ENCODE measurements at places on chromosomes 16 and 17.

DNA sequence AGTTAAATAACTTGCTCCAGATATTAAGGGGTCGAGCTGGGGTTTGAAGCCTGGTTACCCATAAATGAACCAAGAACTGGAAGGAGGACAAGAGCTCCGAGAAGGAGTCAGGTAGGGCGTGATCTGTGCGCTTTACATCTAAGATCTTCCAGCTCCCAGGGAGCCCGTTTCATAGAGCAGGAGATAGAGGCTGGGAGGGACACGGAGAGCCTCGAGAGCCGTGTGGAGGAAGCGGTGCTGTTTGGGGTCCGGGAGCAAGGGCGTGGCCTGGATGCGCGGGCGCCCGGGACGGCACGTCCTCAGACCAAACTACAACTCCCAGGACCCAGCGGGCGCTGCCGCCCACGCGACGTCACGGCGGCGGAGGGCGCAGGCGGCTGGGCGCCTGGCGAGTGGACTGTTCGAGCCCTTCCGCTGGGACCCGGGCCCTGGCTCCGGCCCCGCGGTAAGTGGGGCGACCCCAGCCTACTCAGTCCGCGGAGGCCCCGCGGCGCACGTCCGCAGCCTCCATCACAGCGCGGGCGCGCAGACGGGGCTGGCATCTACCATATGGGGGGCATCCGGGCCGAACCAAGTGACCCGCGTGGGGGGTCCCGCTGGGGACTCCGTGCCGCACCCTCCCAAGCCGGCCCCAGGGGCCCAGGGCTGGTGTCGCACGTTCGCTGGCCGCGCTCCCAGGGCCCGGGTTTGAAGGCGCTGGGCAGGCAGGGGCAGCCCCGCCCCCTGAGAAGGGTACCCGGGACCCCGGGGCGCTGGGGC is at the start of gene BCKDK:
Gene BCKDK (plus strand): TSS at position 352 of the 759 bp plus-strand sequence. CDS start 838 bp downstream, outside the sequence.
- H3K4me1 ChIP-seq = peaks cover 33% of the 10 kb centered on the region
- H3K4me3 ChIP-seq = peak within 1 kb of the TSS; percentile 76
- peak within 1 kb of the TSS; percentile 90 for H3K27ac ChIP-seq
- peaks cover 38% of the 10 kb centered on the region for H3K36me3 ChIP-seq

DNA sequence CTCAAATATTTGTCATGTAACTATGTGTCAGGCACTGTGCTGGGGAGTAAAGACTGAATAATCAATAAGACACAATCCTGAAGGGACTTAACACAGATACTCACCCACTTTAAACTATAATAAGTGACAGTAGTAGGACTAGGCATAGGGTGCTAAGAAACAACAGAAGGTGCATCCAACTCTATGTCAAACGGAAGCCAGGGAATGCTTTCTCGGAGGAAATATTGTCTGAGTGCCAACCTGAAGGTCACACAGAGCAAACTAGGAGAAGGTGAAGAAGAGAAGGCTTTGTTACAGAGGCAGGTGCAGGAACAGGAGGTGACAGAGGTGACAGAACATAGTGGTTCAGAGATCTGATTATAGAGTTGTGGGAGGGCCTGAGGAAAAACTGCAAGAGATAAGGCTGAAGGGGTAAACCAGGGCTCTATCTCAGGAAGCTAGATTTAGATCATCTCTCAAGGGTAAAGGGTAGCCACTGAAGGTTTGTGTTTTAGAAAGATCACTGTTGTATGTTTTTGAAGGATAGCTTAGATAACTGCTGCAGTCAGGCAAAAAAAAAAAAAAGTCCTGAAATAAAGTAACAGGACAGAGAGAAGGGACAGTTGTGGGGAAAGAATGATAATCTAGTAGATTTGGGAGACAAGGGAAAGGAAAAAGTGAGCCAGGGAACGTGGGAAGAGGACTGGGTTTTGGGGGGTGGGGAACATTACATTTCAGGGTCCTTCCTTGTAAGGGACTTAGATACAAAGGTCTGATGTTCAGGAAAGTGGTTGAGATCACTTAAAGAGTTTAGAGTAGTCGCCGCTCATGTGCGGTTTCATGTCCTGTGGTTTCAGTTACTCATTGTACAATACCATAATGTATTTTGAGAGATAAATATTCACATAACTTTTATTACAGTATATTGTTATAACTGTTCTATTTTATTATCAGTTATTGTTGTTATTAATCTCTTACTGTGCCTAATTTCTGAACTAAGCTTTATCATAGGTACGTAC is 85.6 kb upstream of the NETO2 start:
- peaks cover 61% of the 10 kb centered on the region for H3K36me3 ChIP-seq
- no peak for DNase-seq
- H3K4me1 ChIP-seq = no peaks in the 10 kb centered on the region

GRCh38 chr17:15231851-15232516 is 33.1 kb downstream of the PMP22 start:
- peaks cover 6% of the 10 kb centered on the region for H3K27me3 ChIP-seq
- H3K36me3 ChIP-seq = no peaks in the 10 kb centered on the region
- DNase-seq = no peak
- no peak overlapping the region for H3K27ac ChIP-seq
- H3K4me1 ChIP-seq = peaks cover 11% of the 10 kb centered on the region

- peaks cover 9% of the 10 kb centered on the region for H3K27me3 ChIP-seq
- no peak overlapping the region for H3K27ac ChIP-seq
- H3K4me1 ChIP-seq = no peaks in the 10 kb centered on the region
- no peaks in the 10 kb centered on the region for H3K36me3 ChIP-seq
These were observed 31.2 kb downstream of the CDH3 start for GRCh38 chr16:68676113-68676860.

GRCh38 chr17:41654678-41655607 is 30.6 kb upstream of the KRT17 start:
- no peaks in the 10 kb centered on the region for H3K4me1 ChIP-seq
- no peak overlapping the region for H3K4me3 ChIP-seq
- no peak overlapping the region for H3K27ac ChIP-seq
- DNase-seq = no peak
- H3K27me3 ChIP-seq = no peaks in the 10 kb centered on the region

- no peaks in the 10 kb centered on the region for H3K27me3 ChIP-seq
- DNase-seq = no peak
These were observed 74.6 kb downstream of the SOCS1 start for GRCh38 chr16:11181242-11181898.

DNA sequence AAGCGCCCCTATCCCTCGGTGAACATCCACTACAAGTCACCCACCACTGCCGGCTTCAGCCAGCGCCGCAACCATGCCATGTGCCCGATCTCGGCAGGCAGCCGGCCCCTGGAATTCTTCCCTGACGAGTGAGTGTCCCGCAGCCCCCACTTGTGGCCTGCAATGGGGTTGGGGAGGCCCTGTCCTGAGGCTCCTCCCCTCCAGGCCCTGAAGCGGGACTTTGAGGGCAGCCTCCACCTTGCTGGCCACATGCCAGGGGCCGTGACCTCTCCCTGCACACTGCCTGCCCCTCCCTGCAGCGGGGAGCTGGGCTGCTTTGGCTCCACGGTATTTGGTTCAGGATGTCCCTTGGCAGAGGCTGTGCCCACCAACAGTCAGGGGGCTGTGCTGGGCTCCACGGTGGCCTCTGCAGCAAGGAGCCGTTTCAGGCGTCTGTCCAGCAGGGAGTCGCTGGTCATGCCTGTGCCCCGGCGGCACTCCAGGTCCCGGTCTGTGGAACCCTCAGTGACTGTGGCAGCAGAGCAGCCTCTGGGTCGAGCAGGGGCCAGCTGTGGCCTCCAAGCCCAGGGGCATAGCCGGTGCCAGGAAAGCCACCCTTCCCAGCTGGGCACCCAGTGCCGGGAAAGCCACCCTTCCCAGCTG is 8.3 kb downstream of the NME3 start:
- no peaks in the 10 kb centered on the region for H3K4me1 ChIP-seq
- no peak overlapping the region for H3K4me3 ChIP-seq
- H3K27ac ChIP-seq = no peak overlapping the region
- DNase-seq = no peak

- no peak for DNase-seq
- no peaks in the 10 kb centered on the region for H3K36me3 ChIP-seq
- H3K27me3 ChIP-seq = peaks cover 2% of the 10 kb centered on the region
These were observed 2.0 kb downstream of the AOC3 start for GRCh38 chr17:42853004-42853403.

GRCh38 chr17:238071-238963 is 56.9 kb upstream of the DOC2B start:
- peaks cover 9% of the 10 kb centered on the region for H3K27me3 ChIP-seq
- no peak overlapping the region for H3K4me3 ChIP-seq
- no peaks in the 10 kb centered on the region for H3K36me3 ChIP-seq
- H3K27ac ChIP-seq = no peak overlapping the region
- H3K4me1 ChIP-seq = no peaks in the 10 kb centered on the region

DNA sequence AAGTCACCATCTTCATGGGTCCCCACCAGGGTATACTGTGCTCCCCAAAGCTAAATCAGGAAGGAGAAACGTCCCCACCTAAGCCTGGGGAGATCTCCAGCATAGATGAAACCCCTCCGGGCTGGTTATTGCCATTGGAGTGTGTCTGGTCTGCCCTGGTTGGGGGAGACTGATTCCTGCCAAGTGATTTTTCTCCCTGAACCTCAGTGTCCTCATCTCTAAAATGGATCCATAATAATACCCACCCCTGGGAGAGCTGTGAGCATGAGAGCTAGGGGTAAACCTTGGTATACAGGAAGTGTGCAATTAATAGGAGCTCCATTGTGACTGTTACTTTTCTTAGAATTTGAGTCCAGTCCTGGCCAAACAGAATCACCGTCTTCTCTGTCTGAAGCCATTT is 111.1 kb downstream of the CMIP start:
- no peaks in the 10 kb centered on the region for H3K27me3 ChIP-seq
- H3K4me1 ChIP-seq = peaks cover 46% of the 10 kb centered on the region
- DNase-seq = no peak
- H3K36me3 ChIP-seq = peaks cover 3% of the 10 kb centered on the region
- H3K4me3 ChIP-seq = no peak overlapping the region
- no peak overlapping the region for H3K27ac ChIP-seq

- H3K27ac ChIP-seq = peak within 1 kb of the TSS; percentile 83
- H3K4me3 ChIP-seq = peak within 1 kb of the TSS; percentile 85
- peaks cover 13% of the 10 kb centered on the region for H3K36me3 ChIP-seq
- peaks cover 4% of the 10 kb centered on the region for H3K27me3 ChIP-seq
These were observed at the start of gene ZNF629 for GRCh38 chr16:30786936-30787612. Gene ZNF629 (minus strand): TSS chr16:30787205. CDS start chr16:30784482, 2,723 bp downstream.

DNA sequence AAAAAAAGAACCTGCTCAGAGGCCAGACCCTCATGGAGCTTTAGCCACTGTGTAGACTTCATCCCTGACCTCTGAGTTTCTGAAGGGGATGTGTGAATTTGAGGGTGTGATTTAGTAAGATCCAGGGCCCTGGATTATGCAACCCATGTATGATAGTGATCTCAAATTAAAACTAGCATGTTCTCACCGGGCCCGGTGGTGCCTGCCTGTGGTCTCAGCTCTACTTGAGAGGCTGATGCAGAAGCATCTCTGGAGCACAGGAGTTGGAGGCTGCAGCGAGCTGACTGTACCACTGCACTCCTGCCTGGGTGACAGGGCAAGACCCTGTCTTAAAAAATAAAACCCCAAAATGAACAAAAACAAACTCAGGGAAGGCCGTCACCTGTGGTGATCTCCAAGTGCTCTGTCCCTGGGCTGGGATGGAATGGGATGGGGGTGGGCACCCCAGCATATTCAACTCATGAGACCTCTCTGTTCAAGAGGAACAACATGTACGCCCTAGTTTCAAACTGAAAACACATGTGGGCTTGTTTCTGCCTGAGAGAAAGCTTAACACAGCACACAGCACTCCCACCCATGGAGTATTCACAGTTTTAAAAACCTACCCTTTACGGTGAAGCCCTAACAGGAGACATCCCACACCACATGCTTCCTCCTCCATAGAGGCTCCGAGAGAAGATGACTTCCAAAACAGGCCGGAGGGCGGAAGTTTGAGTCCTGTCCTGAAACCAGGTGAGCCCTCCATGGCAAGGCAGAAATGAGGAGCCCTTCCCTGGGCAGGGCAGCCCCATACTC is 30.1 kb downstream of the GNPTG start:
- H3K4me1 ChIP-seq = peaks cover 20% of the 10 kb centered on the region
- no peaks in the 10 kb centered on the region for H3K27me3 ChIP-seq
- no peak for DNase-seq
- H3K27ac ChIP-seq = no peak overlapping the region
- H3K4me3 ChIP-seq = no peak overlapping the region

- H3K27me3 ChIP-seq = peaks cover 10% of the 10 kb centered on the region
- H3K27ac ChIP-seq = no peak overlapping the region
- H3K4me3 ChIP-seq = no peak overlapping the region
- no peaks in the 10 kb centered on the region for H3K4me1 ChIP-seq
These were observed 17.9 kb downstream of the WNT3 start for GRCh38 chr17:46800573-46800972.

DNA sequence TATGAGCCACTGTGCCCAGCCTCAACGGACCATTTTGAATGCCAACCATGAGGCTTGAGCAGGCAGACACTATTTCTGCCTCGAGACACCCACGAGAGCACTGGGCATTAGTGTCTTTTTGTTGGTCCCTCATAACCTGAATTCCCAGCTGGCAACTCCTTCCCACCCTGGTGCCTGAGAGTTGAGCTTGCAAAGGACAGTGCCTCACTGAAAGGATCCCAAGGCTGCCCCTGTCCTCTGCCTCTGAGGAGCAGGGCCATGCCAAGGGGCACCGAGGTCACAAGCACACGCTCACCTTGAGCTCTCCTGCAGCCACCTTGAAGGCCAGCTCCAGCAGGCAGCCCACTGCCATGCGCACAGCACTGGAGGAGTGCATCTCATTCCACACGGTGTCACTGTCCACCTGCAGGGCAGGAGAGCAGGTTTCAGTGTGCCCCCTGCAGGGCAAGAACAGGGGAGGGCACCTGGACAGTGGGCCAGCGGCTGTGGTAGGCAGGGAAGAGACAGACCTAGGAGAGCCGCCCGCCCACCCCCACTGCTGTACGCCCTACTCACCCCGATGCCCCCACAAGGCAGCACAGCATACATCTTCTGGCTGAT is 12.8 kb downstream of the G6PC3 start:
- no peaks in the 10 kb centered on the region for H3K27me3 ChIP-seq
- no peak overlapping the region for H3K27ac ChIP-seq

- H3K27ac ChIP-seq = peak overlapping the region; percentile 92
- H3K4me3 ChIP-seq = peak overlapping the region; percentile 96
These were observed 525 bp downstream of the JPT1 start for GRCh38 chr17:75153780-75154194.

GRCh38 chr16:50833929-50834328 is 92.0 kb downstream of the CYLD start:
- no peak overlapping the region for H3K27ac ChIP-seq
- DNase-seq = no peak
- peaks cover 16% of the 10 kb centered on the region for H3K27me3 ChIP-seq
- H3K4me1 ChIP-seq = peaks cover 6% of the 10 kb centered on the region
- H3K36me3 ChIP-seq = no peaks in the 10 kb centered on the region

GRCh38 chr17:28985950-28986713 is 19.7 kb downstream of the SEZ6 start:
- H3K27ac ChIP-seq = no peak overlapping the region
- no peaks in the 10 kb centered on the region for H3K36me3 ChIP-seq
- no peaks in the 10 kb centered on the region for H3K27me3 ChIP-seq
- H3K4me1 ChIP-seq = peaks cover 27% of the 10 kb centered on the region
- no peak for DNase-seq

DNA sequence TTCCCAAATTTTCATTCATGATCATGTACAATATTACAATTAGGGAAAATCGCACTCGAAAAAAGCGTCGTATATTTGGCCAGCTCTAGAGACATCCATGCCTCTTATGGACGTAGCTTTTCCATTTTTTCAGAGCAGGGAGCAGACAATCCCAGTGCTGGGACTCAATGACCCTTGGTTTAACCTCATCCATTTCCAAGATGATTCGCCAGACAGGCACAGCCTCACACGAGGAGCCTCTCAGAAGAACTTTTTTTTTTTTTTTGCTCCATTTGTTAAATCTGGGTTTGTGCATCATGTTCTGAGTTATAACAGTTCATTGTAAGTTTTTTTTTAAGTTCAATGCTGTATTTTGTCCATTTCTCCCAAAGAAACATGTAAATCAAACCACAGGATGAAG is 92.1 kb downstream of the ZDHHC7 start:
- no peak overlapping the region for H3K4me3 ChIP-seq
- H3K27me3 ChIP-seq = peaks cover 23% of the 10 kb centered on the region
- no peak overlapping the region for H3K27ac ChIP-seq
- no peaks in the 10 kb centered on the region for H3K36me3 ChIP-seq
- no peak for DNase-seq
- no peaks in the 10 kb centered on the region for H3K4me1 ChIP-seq
